Activated CD8-positive, alpha-beta memory T cell treated with anti-CD3 and anti-CD28 coated beads, Interleukin-2, amount 10 ng/mL, durations not matched to agents 7 days and 5 days (primary cell): ENCODE measurements at places on chromosomes 7 and 10. TPM values are rescaled to one million over a fixed set of nuclear protein-coding genes. Genes with fewer than 3 reads are reported as not detected.

The TMEM213 gene
- total RNA-seq: not detected

The NPSR1 gene
- total RNA-seq: not detected

The PTF1A gene
- not detected for total RNA-seq

The SP8 gene
- total RNA-seq: not detected

The ITGB8 gene
- 0.07 TPM for total RNA-seq

The GJD4 gene
- total RNA-seq: not detected

The OR2A42 gene
- not detected for total RNA-seq

The THSD7A gene
- total RNA-seq: not detected

The MRLN gene
- total RNA-seq: not detected

The TLL2 gene
- total RNA-seq: not detected

The GET4 gene
- 38.0 TPM for total RNA-seq

The AKR1C4 gene
- not detected for total RNA-seq

The SLC26A5 gene
- not detected for total RNA-seq

The CCL26 gene
- total RNA-seq: not detected

The DHX32 gene
- total RNA-seq: 12.1 TPM

The LIPJ gene
- total RNA-seq: not detected

The AGR3 gene
- total RNA-seq: not detected

The GALNT17 gene
- not detected for total RNA-seq

The FZD1 gene
- total RNA-seq: not detected

The CCDC146 gene
- 9.0 TPM for total RNA-seq

The HIBADH gene
- total RNA-seq: 15.8 TPM

The TMEM184A gene
- total RNA-seq: not detected

The C10orf53 gene
- not detected for total RNA-seq

The FFAR4 gene
- not detected for total RNA-seq

The SH2B2 gene
- 1.3 TPM for total RNA-seq

The AKR1C8 gene
- total RNA-seq: 0.14 TPM

The ZNF282 gene
- 42.0 TPM for total RNA-seq

The KLF14 gene
- not detected for total RNA-seq

The KCNH2 gene
- total RNA-seq: 0.07 TPM

The CYP26C1 gene
- total RNA-seq: 0.18 TPM

The HNRNPH3 gene
- 124 TPM for total RNA-seq

The OR2A7 gene
- 0.54 TPM for total RNA-seq

The FKBP9 gene
- 0.53 TPM for total RNA-seq

The SORBS1 gene
- 0.89 TPM for total RNA-seq

The ITPRID1 gene
- total RNA-seq: not detected

The NPTX2 gene
- not detected for total RNA-seq

The LIPN gene
- total RNA-seq: not detected

The ANKRD30A gene
- not detected for total RNA-seq

The CAPZA2 gene
- total RNA-seq: 90.9 TPM

The SEC31B gene
- 42.9 TPM for total RNA-seq

The GPR26 gene
- not detected for total RNA-seq

The PARP12 gene
- total RNA-seq: 215 TPM

The SPDYE2 gene
- 0.29 TPM for total RNA-seq

The OGDH gene
- total RNA-seq: 136 TPM

The ENKUR gene
- not detected for total RNA-seq

The CALML5 gene
- not detected for total RNA-seq
